ENCODE measurements at places on chromosomes 1 and 21.

DNA sequence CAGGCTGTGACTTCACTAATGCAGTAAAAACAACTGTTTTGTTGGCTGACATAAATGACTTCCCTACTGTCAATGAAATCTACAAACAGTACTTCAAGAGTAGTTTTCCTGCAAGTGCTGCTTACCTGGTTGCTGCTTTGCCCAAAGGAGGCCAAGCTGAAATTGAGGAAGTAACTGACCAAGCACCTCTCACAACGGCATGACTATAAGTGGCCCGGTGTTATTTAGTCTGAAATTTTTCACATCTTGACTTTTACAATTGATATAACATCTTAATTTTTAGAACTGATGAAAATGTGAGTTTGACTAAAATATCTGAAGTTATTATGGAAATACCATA, 274.9 kb upstream of the NR5A2 start:
- no peak for DNase-seq

DNA sequence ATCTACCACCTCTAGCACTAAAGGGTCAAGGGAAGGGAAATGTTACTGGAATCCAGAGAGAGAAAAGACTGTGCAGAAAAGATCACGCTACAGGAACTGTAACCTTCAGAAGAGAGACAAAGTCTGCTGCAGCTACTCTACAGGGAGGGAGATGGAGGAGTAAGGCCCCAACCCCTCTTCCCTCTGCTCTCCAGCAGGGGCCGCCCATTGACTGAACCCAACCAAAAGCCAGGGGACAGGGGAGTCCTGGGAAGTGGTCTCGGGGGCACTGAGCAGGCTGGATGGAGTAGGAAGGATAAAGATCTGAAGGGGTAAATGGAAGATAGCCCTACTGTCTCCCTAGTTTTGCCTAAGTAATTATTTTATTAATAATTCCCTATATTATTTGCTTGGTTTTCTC, 72.8 kb upstream of the NR5A2 start:
- no peak for DNase-seq

- DNase-seq: no peak
Measured at GRCh38 chr1:31244326-31244725, 4.6 kb upstream of the NKAIN1 start.

DNA sequence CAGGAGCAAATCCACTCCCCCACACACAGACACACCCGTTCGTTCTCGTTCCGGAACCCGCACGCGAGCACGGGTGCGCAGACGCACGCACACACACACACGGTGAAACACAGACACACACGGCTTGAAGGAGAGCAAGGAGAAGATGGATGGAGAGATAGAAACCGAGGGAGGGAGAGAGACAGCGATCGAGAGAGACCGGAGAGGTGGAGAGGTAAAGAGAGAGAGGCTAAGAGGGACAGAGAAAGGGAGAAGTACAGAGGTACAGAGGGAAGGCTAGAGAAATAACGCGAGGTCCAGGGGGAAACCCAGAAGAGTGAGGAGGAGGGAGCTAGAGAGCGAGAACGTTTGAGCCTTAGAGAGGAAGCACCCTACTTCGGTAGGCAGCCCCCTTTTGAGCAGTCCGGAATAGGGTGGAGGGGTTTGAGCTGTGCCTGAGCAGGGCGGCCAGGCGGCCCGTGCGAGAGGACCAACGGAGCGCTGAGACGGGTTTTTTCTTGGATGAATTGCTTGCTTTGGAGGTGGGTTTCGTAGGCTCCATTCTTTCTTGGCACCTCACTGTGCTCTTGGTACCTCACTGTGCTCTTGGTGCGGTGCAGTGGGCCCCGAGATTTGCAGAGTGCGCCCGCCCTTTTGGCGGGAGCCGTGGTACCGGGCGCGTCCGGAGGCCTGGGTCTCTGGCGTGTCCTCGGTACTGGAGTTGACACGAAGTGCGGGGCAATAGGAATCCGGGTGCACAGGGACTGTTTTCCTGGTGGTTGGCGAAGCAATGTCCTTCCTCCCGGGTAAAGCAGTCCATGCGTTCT, 88.4 kb upstream of the RHOU start:
- DNase-seq: peak; percentile 33

GRCh38 chr1:183571678-183572268, 18.5 kb downstream of the NCF2 start:
- DNase-seq: no peak

GRCh38 chr1:202615501-202616354, 94.5 kb downstream of the SYT2 start:
- DNase-seq: peak; percentile 9
